ENCODE measurements at places on chromosomes 11 and 22.

DNA sequence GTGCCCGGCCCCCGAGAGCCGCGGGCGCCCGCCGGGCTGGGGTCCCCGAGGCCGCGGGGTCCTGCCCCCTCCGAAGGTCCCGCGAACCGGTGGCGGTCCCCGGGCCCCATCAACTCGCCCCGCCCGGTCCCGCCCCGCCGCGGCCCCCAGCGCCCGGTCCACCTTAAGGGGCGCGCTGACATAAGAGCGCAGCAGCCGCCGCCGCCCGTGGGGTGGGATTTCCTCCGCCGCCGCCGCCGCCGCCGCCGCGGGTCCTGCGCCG, at the start of gene ZDHHC8:
ZDHHC8 (plus strand) TSS at position 208 of the 262 bp plus-strand sequence. CDS start 144 bp downstream, outside the sequence.
- no peak for DNase-seq

GRCh38 chr11:63931876-63932275, 6.9 kb upstream of the NAA40 start:
- no peak for DNase-seq

DNA sequence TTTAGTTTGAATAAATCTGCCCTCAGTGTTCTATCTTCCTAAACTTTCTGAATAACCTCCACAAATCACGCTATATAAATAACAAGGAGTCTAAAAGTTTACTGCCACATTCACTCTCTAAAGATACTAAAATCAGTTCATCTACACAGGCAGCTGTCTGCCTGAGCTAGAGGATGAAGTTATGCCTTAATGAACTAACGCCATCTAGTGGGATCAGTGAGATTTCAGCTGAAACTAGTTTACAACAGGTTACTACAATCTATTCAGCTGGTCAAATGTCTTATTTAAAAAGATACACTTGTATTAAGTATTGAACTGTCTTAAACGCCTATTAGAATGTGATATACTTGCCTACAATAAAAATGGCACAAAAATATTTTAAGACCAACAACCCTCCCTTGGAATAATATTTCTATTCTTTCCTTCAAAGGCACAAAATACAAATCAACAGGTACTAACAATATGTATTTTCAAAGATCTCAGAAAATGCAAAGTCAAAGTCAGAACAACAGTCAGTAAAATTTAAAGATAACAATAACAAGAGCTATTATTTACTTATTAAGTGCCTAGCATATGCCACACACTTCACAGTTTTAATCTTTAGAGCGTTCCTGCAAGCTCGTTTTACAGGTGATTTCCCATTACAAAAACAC, 84.1 kb downstream of the LARGE2 start:
- DNase-seq: no peak

GRCh38 chr11:45538939-45539338, 126.5 kb downstream of the CHST1 start:
- DNase-seq: no peak

DNA sequence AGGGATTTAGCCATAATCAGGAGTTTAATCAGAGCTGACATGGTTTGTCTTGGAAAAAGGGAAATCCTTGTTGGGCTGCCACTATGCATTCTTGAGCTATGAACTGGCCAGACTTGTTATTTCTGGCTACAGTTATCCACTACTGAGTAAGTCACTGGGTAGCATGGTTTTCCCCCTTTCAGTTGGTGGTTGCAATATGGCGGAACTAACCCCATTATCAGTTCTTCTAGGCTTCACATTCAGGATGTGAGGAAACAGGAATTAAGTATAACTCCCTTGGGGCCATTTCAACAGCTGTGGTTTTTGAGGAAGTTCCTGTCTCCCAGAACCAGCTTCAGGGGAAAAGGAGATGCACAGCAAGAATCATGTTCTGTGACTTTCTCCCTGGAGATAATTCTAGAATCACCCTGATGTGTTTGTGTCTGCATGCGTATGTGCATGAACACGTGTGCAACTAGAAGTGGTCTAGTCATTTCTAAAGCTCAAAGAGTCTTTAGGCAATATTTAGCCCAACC, 103.0 kb upstream of the CD44 start:
- no peak for DNase-seq

GRCh38 chr11:20156280-20156875, 3.9 kb downstream of the DBX1 start:
- peak; percentile 30 for DNase-seq

- DNase-seq: peak; percentile 13
Measured at GRCh38 chr22:48097723-48098122, 1335.3 kb downstream of the TBC1D22A start.

GRCh38 chr11:1750840-1751530, 590 bp upstream of the IFITM10 start:
- no peak for DNase-seq

DNA sequence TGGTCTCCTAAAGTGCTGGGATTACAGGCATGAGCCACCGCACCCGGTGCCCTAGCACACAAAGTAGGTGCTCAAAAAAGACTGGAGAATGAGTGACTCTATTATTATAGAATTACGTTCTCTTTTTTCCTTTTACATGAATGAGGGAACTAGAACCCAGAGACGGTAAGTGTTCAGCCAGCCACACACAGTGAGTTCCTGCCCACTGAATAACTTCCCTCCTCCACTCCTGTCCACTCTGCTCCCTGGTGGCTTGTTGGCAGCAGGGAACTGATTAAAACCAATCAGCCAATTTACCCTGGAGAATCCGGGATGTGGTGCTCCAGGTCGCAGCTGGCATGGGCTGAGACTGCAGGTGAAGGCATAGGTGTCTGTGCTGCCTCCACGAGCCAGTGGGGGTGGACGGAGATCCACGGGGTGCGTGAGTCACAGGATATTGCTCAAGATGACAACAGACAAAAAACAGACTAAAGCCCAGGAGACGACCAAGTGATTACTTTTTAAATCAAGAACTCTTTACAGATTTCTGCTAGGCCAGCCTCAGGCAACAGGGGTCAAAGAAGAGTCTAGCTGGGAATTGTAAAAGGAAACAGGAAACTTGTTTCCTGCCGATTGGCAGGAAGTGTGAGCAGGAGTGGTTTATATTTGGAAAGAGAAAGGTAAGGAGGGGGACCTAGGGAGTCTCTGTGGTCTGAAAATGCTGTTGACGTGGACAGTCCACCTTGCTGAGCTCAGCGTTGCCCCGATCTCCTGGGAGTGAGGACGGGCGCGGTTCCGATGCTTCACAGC, 95.2 kb upstream of the TP53I11 start:
- DNase-seq: peak; percentile 68

DNA sequence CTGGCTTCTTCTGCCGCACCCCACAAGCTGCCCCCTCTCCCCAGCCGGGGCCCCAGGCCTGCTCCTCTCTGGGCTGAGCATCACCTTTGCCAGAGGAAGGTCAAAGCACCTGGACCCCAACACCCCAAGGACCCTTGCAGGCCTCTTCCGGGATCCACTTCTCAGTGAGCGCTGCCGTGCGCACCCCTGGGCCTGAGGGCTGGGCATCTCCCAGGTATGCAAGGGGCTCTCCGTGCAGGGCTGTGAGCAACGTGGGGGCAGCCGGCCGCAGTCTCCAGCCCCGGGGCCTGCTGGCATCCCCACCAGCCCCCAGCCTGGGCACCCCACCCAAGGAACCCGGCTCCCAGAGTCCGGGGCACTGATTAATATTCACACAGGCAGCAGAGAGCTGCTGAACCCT, 64.0 kb downstream of the BRD1 start:
- DNase-seq: peak; percentile 32

All from right lobe of liver (tissue), 6 donors.